HFFc6 (cell line): ENCODE measurements at places on chromosomes 3 and 15. TPM values are rescaled to one million over a fixed set of nuclear protein-coding genes. Genes with fewer than 3 reads are reported as not detected.
A peak's percentile ranks its signal among the peaks of the same experiment; 100 is the strongest.

Gene OR5K4
- not detected in 3 replicates for total RNA-seq

DNA sequence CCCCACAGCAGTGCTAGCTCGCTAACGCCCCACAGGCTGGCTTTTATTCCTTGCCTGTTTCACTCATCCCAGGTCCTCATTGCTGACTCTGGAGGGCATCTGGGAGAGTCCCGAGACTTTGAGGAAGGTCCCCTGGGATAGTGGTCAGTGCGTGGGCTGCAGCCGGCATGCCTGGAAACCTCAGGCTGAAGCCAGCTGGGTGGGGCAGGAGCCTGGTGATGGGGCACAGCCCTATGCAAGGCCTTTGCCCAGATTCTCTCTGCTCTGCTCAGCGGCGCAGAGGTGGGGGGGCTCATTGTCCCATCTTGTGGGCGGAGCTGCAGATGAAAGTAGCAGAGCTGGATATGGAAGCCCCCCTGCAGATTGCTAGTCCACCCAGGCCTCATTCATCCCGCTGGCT, 55.7 kb upstream of the SMAD6 start:
- no peak for DNase-seq

DNA sequence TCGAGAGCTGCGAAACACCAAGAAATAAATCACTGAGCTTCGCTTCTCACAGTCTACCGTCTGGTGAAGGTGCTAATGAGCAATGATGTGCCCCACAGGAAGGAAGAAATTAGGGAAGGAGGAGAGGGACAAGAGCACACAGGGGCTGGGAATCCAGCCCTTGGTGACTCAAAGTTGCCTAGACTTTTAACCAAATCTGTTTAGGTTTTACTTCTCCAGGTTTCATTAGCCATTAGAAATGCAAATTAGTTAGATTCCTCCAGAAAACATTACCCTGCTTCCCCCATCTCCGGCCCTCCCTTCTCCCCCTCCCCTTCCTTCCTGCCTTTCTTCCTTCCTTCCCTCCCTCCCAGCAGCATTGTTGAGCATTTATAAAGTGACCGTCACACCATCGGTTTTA, 59.3 kb upstream of the UBE2E1 start:
- no peak for DNase-seq

Gene LNP1
- 1.1 to 1.8 TPM (median 1.4 TPM) in 3 replicates for total RNA-seq

DNA sequence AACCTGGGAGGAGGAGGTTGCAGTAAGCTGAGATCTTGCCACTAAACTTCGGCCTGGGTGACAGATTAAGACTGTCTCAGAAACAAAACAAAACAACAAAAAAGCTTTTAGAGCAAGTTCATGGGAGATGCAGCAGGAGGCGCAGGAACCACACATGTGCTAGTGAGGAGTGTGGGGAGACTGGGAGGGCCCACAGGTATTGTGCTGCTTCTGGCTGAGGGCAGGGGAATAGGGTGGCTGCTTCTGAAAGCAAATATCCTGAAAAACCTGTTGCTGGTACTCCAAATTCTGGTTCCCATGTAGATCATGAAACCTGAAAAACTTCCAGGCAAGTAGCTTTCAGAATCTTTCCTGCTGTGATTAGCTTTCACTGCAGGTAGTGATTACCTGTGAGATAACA, 22.1 kb downstream of the TYRO3 start:
- DNase-seq, result no peak

- DNase-seq, result no peak
These were observed 12.2 kb downstream of the TBL1XR1 start for GRCh38 chr3:177185035-177185574.

DNA sequence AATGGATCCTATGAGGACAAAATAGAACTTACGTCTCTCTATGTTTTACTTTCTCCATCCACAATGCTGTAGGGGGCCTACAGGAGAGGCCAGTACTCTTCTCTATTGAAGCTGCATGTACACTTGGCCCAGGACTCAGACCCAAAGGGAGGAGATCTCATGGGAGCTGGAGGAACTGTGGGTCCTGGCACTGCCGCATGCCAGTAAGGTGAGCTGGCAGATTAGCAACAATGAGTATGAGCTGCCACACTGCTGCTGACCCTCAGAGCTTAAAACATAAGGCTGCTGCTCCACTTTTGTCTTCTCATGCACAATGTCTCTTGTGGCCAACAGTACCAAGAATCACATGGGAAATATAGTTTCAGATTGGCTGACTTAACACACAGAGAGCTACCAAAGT, 57.8 kb upstream of the TBC1D5 start:
- peak; percentile 25 for DNase-seq

GRCh38 chr3:59249698-59250361, 200.0 kb upstream of the CFAP20DC start:
- DNase-seq, result no peak

GRCh38 chr3:20421-20820, 176.1 kb upstream of the CHL1 start:
- no peak for DNase-seq

- no peak for DNase-seq
These were observed 60.6 kb downstream of the USP8 start for GRCh38 chr15:50484781-50485180.

DNA sequence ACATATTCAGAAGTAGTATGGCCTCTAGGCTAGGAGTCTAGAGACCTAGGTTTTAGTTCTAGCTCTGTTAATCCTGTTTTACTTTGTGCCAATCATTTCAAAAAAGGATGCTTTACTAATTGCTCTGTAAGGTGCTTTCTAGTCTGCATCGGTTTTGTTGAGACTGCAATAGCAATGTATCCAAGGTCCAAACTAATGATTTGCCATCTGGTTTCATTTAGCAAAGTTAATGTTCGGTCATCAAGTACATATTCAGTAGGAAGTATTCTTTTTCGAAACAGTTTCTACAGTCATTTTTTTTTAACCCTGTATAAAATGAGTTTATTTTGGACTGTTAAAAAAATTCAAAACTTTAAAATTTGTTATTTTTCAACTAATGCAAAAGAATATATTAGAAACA, 2.0 kb upstream of the GALK2 start:
- DNase-seq, result no peak

GRCh38 chr3:126390201-126390600, 4.5 kb upstream of the CFAP100 start:
- DNase-seq, result no peak

DNA sequence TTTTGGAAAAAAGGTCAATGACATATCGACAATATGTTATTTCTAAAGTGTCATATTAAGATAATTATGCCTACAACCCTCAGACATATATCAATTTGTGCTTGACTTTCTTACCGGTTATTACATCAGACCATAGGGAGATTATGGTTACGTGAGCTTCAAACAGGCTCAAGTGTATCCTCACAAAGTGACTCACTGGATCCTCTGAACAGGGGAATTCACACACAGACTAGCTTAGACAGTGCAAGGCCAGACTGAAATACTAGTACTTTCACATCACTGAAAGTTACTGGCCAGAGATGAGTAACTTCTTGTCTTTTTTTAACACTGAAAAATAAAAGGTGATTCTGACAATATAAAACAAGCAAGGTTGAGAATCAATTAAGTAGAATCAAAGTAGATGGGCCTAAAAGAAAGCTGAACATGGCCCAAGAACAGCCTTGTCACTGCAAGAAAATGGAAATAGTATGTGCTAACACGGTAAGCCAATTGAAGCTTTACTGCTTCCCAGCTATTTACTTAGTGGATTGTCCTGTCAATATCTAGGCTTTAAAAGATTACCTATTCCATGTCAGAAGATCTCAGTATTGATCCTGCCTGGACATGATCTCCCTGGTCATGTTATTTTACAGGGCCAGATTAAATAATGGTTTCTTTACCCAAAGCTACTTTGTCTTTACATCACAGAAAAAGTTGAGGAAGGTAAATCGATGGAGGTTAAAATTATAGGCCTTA, 848.6 kb downstream of the ROBO1 start:
- peak; percentile 80 for DNase-seq

GRCh38 chr3:105246536-105246935, 120.2 kb upstream of the ALCAM start:
- no peak for DNase-seq

DNA sequence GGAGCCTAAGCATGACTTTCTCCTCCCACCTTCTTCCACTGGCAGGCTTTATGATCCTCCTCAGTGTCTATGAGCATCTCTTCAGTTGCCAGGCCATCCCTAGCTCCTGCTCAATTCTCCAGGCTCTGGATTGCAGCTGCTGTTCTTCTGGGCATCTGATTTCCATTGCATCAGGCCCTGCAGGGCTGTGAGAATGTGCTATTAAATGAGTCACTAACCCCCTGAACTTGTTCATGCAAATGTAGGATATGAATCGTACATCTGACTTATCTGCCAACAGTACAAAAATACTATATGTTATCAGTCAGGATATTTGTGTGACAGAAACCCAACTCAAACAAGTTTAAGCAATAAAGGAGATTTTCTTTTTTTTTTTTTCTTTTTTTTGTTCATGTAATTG, 11.9 kb downstream of the GPR176 start:
- peak; percentile 88 for DNase-seq

GRCh38 chr15:26355472-26356074, 417.3 kb downstream of the GABRB3 start:
- no peak for DNase-seq
